ENCODE measurements at places on chromosomes 2 and 18.

DNA sequence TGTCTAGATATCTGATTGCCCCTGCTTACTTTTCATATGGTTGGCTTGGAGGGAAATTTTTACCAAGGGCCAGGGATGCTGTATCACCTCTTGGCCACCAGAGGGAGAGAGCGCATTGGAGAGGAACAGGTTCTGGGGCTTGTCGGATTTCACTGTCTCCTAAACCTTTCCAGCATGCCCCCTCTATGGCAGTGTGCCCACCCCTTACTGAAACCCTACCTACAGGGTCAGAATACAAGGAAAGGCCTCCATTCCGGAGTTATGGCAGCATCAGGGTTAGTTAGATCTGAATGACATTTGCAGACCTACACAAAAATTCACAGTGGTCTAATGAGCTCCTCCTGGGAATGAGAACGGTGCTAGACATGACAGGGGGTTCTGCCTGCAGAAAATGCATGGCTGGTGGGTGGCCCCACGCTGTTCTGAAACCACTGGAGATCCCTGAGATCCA lies 5.8 kb downstream of the SLC14A2 start:
- DNase-seq: peak; percentile 5

GRCh38 chr2:197464175-197464574 lies 10.8 kb downstream of the COQ10B start:
- DNase-seq: no peak

- DNase-seq: no peak
These were observed 27.6 kb upstream of the CDC42EP3 start for GRCh38 chr2:37698931-37699481.

DNA sequence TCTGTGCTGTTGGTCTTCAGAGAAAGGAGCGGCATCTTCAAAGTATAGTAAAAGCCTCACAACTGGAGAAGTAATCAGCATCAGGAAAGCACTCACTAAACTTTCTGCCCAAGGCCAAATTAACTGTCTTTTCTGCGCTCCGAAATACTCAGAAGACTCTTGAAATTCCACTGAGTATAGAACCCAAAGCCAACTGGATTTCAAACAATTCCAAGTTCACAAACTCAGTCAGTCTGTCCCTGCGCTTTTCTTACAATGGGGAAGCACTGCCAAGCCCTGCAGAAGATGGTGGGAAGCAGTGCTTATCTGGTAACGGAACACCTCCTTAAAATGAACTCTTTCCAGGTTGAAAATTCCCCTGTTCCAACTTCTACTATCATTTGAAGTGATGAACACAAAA lies 193.5 kb downstream of the NCKAP5 start:
- no peak for DNase-seq

GRCh38 chr2:189010536-189010935 lies 36.4 kb downstream of the COL3A1 start:
- DNase-seq: no peak

- peak; percentile 49 for DNase-seq
These were observed at the start of gene CELF4 for GRCh38 chr18:37565101-37565976. Gene CELF4, minus strand, starts transcription at chr18:37565798.

- no peak for DNase-seq
These were observed 114.4 kb upstream of the HAAO start for GRCh38 chr2:42906557-42907411.

GRCh38 chr2:226561962-226562361 lies 237.7 kb downstream of the IRS1 start:
- DNase-seq: no peak

DNA sequence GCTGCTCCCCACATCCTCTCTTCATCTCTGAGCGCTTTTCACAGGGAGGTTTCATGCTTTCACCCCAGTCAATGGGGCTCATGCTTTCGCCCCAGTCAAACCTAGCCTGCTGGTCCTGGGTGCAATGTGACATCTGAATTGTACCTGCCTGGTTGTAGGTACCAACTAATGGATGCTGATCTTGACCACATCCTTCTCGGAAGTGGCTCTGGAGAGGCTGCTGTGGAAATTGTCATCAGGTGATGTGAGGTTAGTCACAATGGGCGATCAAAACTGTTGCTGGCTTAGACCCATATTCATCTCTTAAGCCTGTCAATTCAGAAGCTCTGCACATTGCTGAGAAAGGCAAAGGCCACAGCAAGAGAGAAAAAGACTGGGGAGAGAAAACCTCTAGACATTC lies 32.7 kb upstream of the ALKAL2 start:
- DNase-seq: no peak

GRCh38 chr18:74590671-74591070 lies 7.0 kb upstream of the ZNF407 start:
- DNase-seq: no peak

DNA sequence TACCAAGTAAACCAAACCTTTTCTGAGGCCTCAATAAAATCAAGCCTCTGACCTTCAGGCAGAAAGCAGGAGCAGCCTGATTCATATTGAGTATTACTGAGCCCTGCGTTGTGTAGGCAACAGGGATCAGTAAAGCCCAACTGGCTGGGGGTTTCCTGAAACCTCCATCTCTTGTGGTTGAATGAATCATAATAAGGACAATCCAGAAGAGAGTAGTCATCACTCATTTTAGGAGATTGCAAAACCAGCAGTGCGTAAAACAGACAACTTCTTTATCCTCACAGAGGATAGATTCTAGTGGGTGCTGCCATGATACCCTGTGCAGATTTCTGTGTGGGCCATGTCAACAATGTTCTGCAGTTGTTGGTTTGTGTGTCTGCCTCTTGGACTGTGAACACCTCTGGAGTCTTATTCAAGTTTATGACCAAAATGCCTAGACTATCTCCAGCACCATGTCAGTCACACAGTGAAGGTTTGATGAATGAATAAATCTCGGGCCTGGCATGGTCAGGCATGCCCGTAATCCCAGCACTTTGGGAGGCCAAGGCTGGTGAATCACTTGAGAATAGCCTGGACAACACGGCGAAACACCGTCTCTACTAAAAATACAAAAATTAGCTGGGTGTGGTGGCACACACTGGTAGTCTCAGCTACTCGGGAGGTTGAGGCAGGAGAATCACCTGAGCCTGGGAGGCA lies 51.8 kb upstream of the RAB27B start:
- DNase-seq: no peak

- no peak for DNase-seq
These were observed 87.4 kb downstream of the MDH1 start for GRCh38 chr2:63676135-63676534.

GRCh38 chr2:76946631-76947145 lies 575.5 kb downstream of the LRRTM4 start:
- no peak for DNase-seq

All from SHP77 treated with DMSO at 0.1 percent for 48 hours (cell line).